ENCODE measurements at places on chromosomes 11 and 22. TPM values are rescaled to one million over a fixed set of nuclear protein-coding genes. Genes with fewer than 3 reads are reported as not detected.

TBX10 gene
- not detected for total RNA-seq

SCGB1A1 gene
- not detected for total RNA-seq

RIMBP3B gene
- 0.87 TPM for total RNA-seq

NRGN gene
- total RNA-seq, result 43.8 TPM

POU2AF1 gene
- total RNA-seq, result not detected

SPTBN2 gene
- 21.1 TPM for total RNA-seq

MMP11 gene
- total RNA-seq, result 6.8 TPM

- H3K27me3 ChIP-seq, result peaks cover 13% of the 10 kb centered on the region
- H3K27ac ChIP-seq, result no peak overlapping the region
- no peaks in the 10 kb centered on the region for H3K4me1 ChIP-seq
These were observed 205.9 kb downstream of the ST3GAL4 start for GRCh38 chr11:126561327-126561893.

DNA sequence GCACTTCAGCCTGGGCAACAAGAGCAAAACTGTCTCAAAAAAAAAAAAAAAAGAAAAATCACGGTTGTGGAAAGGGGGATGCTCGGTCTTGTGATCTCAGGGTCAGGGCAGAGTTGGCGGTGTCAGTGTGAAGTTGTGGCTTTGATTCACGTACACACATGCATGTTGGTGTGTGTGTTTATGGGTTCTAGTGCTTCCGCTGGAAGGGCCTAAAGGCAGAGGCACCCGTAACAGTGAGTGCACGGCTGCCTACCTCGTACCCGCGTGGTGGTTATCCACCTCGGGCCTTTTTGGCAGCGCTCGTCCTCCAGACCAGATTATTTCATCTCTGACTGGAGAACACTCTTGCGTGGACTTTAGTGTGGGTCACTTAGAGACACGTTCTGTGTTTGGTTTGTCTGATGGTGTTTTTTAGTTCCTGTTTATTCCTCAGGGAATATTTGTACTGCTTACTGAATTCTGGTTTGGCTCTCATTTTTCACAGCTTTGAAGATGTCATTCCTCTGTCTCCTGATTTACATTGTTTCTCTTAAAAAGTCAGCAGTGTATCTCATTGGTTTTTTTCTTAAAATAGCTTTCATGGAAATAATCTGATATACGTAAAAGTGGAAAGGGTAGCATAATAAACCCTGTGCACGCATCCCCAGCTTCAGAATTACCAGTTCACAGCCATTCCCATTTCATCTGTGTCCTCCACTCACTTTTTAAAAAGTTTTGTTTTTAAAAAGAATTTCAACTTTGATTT lies 15.6 kb downstream of the ZBED4 start:
- no peak for DNase-seq
- no peak overlapping the region for H3K4me3 ChIP-seq
- no peaks in the 10 kb centered on the region for H3K4me1 ChIP-seq
- H3K27ac ChIP-seq, result no peak overlapping the region

- no peaks in the 10 kb centered on the region for H3K27me3 ChIP-seq
- H3K4me3 ChIP-seq, result no peak overlapping the region
- no peak for DNase-seq
- H3K4me1 ChIP-seq, result no peaks in the 10 kb centered on the region
- H3K27ac ChIP-seq, result no peak overlapping the region
These were observed 1.7 kb upstream of the KRTAP5-7 start for GRCh38 chr11:71525188-71525937.

- no peaks in the 10 kb centered on the region for H3K4me1 ChIP-seq
- no peaks in the 10 kb centered on the region for H3K27me3 ChIP-seq
- no peaks in the 10 kb centered on the region for H3K36me3 ChIP-seq
- no peak overlapping the region for H3K4me3 ChIP-seq
- no peak for DNase-seq
These were observed 20.6 kb upstream of the EIF3M start for GRCh38 chr11:32562839-32563599.

- no peak overlapping the region for H3K4me3 ChIP-seq
- no peak for DNase-seq
- no peaks in the 10 kb centered on the region for H3K27me3 ChIP-seq
- H3K27ac ChIP-seq, result no peak overlapping the region
- H3K36me3 ChIP-seq, result no peaks in the 10 kb centered on the region
- H3K4me1 ChIP-seq, result no peaks in the 10 kb centered on the region
These were observed 44.8 kb upstream of the OR9Q1 start for GRCh38 chr11:57978686-57979531.

DNA sequence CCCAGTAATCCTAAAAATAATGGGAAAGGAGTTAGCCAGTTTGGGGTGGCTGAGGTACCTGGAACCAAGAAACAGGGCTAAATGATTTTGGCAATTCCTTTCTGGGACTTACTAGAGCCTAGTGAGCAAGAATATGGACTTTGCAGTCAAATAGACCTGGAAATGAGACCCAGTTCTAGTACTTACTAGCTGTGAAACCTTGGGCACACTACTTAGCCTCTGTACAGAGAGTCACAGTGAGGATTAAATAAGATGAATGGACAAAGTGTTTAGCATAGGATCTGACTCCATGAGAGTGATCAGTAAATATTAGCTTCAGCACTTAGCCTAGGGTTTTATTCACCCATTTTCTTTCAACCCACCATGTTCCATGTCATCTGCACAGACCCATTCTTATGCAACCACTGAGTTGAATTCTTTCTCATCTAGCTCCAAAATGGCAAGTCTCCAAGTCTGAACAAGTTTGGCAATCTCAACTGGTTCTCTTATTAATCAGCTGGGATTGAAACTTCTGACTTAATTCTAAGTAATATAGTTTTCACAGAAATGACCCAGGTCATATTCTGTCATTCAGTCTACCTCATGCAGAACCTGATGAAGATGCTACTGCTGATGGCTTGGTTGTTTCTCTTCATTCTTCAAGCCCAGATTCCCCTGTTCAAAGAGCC lies 15.0 kb upstream of the SORL1 start:
- H3K36me3 ChIP-seq, result no peaks in the 10 kb centered on the region
- no peak overlapping the region for H3K27ac ChIP-seq
- H3K27me3 ChIP-seq, result no peaks in the 10 kb centered on the region
- H3K4me3 ChIP-seq, result no peak overlapping the region

DNA sequence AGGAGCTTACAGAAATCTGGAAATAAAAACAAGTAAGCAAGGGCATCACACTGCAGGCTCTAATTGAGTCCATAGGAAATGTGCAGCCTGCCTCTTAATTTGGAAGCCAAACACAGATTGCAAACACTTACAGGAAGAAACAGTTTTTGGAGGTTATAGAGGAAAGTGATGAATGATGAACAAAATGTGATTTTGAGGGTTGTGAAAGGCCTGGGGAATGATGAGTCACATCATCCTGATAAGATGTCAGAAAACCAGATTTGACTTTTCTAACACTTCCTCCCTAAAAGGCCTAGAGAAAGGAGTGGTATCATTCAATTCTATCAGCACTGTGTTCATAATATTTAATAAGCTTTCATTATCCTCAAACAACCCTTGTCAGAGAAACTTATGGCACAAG lies 96.6 kb upstream of the POU2AF2 start:
- H3K4me3 ChIP-seq, result no peak overlapping the region
- no peaks in the 10 kb centered on the region for H3K4me1 ChIP-seq
- no peak overlapping the region for H3K27ac ChIP-seq
- H3K36me3 ChIP-seq, result no peaks in the 10 kb centered on the region

GRCh38 chr22:48357961-48358360 lies 1469.7 kb downstream of the BRD1 start:
- peaks cover 21% of the 10 kb centered on the region for H3K27me3 ChIP-seq
- no peaks in the 10 kb centered on the region for H3K4me1 ChIP-seq
- DNase-seq, result no peak

GRCh38 chr22:27179161-27179560 lies 521.8 kb downstream of the MIAT start:
- peaks cover 13% of the 10 kb centered on the region for H3K4me1 ChIP-seq
- H3K36me3 ChIP-seq, result no peaks in the 10 kb centered on the region
- no peak overlapping the region for H3K27ac ChIP-seq

DNA sequence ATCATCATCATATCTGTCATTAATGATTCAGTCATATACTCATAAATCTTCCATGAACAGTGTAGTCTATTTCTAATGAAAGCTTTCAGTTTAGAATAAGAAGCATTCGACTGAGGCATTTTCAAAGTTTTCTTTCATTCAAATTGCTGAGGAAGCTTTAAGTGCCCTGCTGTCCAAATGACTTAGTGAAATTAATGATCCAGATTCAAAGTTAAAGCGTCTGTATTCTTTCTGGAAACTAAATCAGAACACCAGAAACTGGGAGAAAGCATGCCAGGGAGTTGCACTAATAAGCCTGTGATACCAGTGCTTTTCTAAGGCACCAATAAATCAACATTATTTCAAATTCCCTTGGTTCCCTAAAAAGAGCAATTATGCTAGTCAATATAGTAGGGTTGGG lies 367.8 kb upstream of the ANO5 start:
- no peaks in the 10 kb centered on the region for H3K27me3 ChIP-seq
- no peaks in the 10 kb centered on the region for H3K36me3 ChIP-seq
- H3K4me3 ChIP-seq, result no peak overlapping the region

GRCh38 chr11:70603114-70603755 lies 204.9 kb downstream of the CTTN start:
- DNase-seq, result no peak
- no peaks in the 10 kb centered on the region for H3K36me3 ChIP-seq
- H3K4me1 ChIP-seq, result no peaks in the 10 kb centered on the region
- peaks cover 4% of the 10 kb centered on the region for H3K27me3 ChIP-seq
- H3K4me3 ChIP-seq, result no peak overlapping the region
